Adrenal gland (tissue), 19 donors: ENCODE measurements at places on chromosomes 4 and X. TPM values are rescaled to one million over a fixed set of nuclear protein-coding genes. Genes with fewer than 3 reads are reported as not detected.

Gene FAM236B
- polyA plus RNA-seq = not detected

Gene MGARP
- 252 TPM for polyA plus RNA-seq

Gene BCORL1
- polyA plus RNA-seq = 2.8 TPM

Gene FANCB
- polyA plus RNA-seq = 0.56 TPM

- no peak overlapping the region for H3K27ac ChIP-seq
- H3K4me1 ChIP-seq = no peaks in the 10 kb centered on the region
Observed at GRCh38 chr4:3420956-3421355, 20.8 kb upstream of the HGFAC start.

- no peak overlapping the region for H3K27ac ChIP-seq
- DNase-seq = no peak
- no peak overlapping the region for H3K4me3 ChIP-seq
- no peaks in the 10 kb centered on the region for H3K4me1 ChIP-seq
- H3K36me3 ChIP-seq = no peaks in the 10 kb centered on the region
Observed at GRCh38 chrX:2862404-2862803, 33.7 kb downstream of the GYG2 start.

- H3K4me3 ChIP-seq = no peak overlapping the region
- H3K4me1 ChIP-seq = no peaks in the 10 kb centered on the region
- DNase-seq = no peak
- no peaks in the 10 kb centered on the region for H3K27me3 ChIP-seq
- no peaks in the 10 kb centered on the region for H3K36me3 ChIP-seq
- peak overlapping the region; percentile 6 for H3K27ac ChIP-seq
Observed at GRCh38 chrX:19865567-19866363, 21.6 kb downstream of the SH3KBP1 start.

- H3K36me3 ChIP-seq = no peaks in the 10 kb centered on the region
- H3K27me3 ChIP-seq = no peaks in the 10 kb centered on the region
- H3K27ac ChIP-seq = peak overlapping the region; percentile 55
- peaks cover 8% of the 10 kb centered on the region for H3K4me1 ChIP-seq
- H3K4me3 ChIP-seq = peak overlapping the region; percentile 7
Observed at GRCh38 chr4:101835121-101835904, 44.8 kb downstream of the BANK1 start.

DNA sequence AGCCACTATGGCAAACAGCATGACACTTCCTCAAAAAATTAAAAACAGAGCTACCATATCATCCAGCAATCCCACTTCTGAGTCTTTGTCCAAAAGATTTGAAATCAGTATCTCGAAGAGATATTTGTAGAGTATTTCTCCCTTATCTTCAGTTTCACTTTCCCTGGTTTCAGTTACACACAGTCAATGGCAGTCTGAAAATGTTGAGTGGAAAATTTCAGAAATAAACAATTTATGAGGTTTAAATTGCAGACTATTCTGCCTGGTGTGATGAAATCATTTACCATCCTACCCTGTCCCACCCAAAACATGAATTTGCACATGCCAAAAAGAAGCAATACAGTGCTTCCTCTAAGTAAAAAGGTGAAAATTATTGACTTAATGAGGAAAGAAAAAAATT, 43.9 kb downstream of the NPY2R start:
- H3K27ac ChIP-seq = no peak overlapping the region
- no peaks in the 10 kb centered on the region for H3K27me3 ChIP-seq
- no peak overlapping the region for H3K4me3 ChIP-seq
- H3K36me3 ChIP-seq = no peaks in the 10 kb centered on the region
